ENCODE measurements at places on chromosomes 5 and 9. TPM values are rescaled to one million over a fixed set of nuclear protein-coding genes. Genes with fewer than 3 reads are reported as not detected.

DNA sequence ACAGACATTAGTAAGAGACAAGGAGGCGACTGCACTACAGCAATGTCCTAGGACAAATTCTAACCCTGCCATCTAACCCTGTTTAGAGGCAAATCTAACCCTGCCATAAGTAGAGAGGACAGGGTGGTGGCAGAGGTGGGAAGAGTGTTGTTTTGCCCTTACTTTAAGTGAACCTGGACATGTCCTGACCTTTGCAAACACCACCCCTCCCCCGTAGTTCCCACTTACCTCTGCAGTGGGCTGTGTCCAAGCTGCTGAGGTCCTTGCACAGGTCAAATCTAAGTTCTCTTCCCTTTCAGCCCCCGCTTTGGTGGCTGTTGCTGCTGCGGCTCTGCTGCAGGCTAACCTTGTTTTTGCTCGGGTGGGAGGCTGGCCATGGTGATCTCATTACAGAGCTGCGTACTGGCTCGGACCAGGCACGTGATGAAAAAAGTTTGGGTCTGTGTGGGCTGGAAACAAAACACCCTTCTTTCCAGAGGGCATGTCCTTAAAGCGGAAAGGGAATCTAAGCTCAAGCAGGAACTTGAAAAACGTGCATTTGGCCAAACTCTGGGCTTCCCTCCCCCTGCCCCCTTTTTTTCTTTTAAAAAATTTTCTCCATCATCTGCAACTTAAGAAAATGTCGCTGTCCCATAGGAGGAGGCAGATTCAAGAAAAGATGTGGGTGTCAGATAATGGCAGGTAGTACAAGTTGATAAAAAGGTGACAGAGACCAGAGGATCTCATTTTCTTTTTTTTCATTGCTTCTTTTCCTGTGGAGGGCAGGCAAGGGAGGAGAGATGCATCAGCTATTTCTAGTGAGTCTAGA lies at the start of gene FAXDC2:
Gene FAXDC2, minus strand, starts transcription at position 349 of the 808 bp plus-strand sequence. CDS start 12,425 bp downstream, outside the sequence.
- H3K36me3 ChIP-seq, result no peaks in the 10 kb centered on the region
- H3K27ac ChIP-seq, result peak within 1 kb of the TSS; percentile 88
- H3K27me3 ChIP-seq, result no peaks in the 10 kb centered on the region
- H3K4me3 ChIP-seq, result peak within 1 kb of the TSS; percentile 90

- peaks cover 28% of the 10 kb centered on the region for H3K4me1 ChIP-seq
- H3K27ac ChIP-seq, result peak overlapping the region; percentile 99
- H3K27me3 ChIP-seq, result no peaks in the 10 kb centered on the region
- DNase-seq, result no peak
- H3K4me3 ChIP-seq, result peak overlapping the region; percentile 89
- no peaks in the 10 kb centered on the region for H3K36me3 ChIP-seq
These were observed 505 bp downstream of the C5orf34 start for GRCh38 chr5:43514471-43514815.

DNA sequence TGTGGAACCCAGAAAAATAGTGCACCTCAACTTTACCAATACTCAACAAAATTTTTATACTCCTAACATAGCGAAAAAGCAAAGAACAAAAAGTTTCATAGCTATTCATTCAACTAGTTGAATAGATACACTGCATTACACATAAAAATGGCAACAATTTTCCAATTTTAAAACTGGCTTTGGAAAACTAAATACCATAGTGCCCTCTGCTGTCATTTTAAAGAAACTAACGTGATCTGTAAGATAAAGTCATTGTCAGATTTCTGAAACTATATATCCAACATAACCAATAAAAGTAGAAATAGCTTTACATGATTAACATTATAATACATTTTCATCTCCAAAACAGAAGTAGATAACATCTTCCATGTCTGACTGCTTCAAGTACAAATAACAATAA lies 31.6 kb downstream of the DTWD2 start:
- no peak for DNase-seq
- no peak overlapping the region for H3K27ac ChIP-seq
- no peaks in the 10 kb centered on the region for H3K4me1 ChIP-seq
- no peak overlapping the region for H3K4me3 ChIP-seq

DNA sequence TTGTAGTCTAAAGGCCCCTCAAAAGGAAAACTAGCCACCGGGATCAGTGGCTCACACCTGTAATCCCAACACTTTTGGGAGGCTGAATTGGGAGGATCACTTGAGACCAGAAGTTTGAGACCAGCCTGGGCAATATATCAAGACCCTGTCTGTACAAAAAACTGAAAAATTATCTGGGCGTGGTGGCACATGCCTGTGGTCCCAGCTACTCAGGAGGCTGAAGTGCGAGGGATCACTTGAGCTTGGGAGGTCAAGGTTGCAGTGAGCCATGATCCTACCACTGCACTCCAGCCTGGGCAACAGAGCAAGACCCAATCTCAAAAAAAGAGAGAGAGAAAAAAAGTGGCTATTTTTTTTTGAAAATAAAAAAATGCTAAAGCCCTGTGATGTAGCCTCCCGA lies 55.2 kb downstream of the FBXW11 start:
- no peaks in the 10 kb centered on the region for H3K36me3 ChIP-seq
- peaks cover 39% of the 10 kb centered on the region for H3K4me1 ChIP-seq
- DNase-seq, result no peak
- H3K27ac ChIP-seq, result no peak overlapping the region
- no peaks in the 10 kb centered on the region for H3K27me3 ChIP-seq

IL5 gene
- not detected for total RNA-seq

PTGDS gene
- total RNA-seq, result 123 TPM

AKNA gene
- total RNA-seq, result 36.0 TPM

Data from osteocyte (in vitro differentiated cells).